ENCODE measurements at places on chromosomes 7 and 10.

- DNase-seq: no peak
These were observed 2.2 kb downstream of the GIMAP4 start for GRCh38 chr7:150569245-150569955.

GRCh38 chr7:37448636-37449361 lies at the start of gene ELMO1:
Gene ELMO1 (minus strand): TSS chr7:37448864. CDS start chr7:37342690, 106,174 bp downstream.
- DNase-seq: peak; percentile 64

DNA sequence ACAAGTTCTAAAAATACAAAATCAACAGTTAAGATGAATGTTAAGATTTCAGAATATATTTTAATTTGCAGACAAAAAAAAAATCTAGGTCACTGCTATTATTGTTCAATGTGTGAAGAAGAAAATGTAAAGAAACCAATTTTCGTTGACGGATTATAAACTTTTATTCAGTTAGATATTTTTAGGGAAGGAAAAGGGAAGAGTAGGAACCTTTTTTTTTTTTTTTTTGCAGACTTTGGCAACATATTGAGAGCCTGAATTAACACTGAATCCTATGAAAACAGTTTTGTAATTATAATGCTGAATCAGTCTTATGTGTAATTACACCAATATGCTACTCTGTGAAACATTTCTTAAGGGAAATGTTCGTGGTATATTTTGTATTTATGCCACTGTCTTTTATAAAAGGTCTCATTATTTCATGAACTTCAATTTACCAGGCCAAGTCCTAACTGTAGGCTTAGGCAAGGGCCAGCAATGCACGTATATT lies 106.3 kb downstream of the ST8SIA6 start:
- DNase-seq: no peak

DNA sequence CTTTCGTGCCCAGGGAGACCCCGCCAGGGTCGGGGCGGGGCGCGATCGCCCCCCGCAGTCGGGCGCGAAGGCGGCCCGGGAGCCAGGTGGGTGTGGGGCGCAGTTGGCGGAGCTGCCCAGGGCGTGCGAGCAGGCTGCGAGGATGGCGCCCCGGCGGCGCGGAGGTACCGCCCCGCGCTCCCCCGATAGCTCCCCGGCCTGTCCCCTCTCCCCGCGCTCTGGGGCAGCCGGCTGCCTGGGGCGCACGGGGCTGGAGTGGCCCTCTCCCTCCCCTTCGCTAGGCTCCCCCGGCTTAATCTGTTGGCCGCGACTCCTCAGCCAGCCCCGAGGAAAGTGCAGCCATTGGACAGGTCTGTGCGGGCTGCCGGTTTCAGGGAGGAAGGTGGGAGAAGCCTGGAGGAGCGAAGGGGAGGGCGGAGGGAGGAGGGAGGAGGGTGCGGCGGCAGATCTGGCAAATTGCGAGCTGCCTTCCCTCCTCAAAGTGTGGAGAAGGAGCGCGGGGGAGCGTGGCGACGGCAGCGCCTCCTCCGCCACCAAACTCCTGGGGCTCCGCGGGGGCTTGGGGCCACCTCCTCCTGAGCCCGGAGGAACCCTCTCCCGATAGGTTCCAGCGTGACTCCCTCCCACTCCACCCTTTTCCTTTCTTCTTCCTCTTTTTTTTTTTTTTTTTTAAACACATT lies 361 bp upstream of the PLXDC2 start:
- DNase-seq: no peak

DNA sequence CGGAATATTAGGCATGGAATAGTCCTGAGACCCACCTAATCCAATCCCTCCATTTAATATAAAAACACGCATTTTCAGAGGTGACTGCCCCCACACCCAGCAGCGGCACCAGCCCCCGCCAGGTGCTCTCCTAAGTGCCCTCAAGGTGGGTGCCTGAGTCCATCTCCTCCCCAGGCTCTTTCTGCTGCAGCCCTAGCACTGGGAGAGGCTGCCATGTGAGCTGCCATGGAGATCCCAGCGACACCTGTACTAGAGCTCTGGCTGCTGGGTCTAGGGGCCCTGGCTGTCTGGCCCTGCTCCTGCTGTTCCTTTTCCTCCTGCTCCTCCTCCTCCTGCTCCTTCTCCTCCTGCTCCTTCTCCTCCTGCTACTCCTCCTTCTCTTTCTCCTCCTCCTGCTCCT lies 191.1 kb upstream of the BMPER start:
- no peak for DNase-seq

- no peak for DNase-seq
These were observed 13.4 kb downstream of the SERPINE1 start for GRCh38 chr7:101140339-101140699.

- no peak for DNase-seq
These were observed 617.7 kb downstream of the NRG3 start for GRCh38 chr10:82492647-82493046.

DNA sequence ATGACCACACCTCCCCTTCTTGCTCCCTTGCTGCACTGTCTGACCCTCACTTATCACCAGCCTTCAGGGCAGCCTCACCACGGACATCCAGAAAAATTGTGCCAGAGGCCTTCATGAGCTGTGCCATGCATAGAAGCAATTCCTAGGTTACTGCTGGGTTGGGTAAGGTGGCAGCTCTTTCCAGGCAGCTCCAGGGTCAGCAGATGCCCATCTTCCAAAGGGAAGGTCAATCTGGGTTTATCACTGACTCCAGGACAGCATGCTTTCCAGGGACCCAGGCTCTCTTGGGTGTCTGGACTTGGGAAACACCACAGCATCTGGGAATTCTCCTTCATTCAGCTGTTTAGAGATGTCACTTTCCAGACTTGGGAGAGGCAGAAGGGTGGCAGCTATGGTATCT lies 188.9 kb upstream of the CXCL12 start:
- no peak for DNase-seq

GRCh38 chr7:129426482-129426881 lies 7.8 kb upstream of the STRIP2 start:
- no peak for DNase-seq
